ENCODE measurements at places on chromosomes 4 and X. TPM values are rescaled to one million over a fixed set of nuclear protein-coding genes. Genes with fewer than 3 reads are reported as not detected.

GRCh38 chr4:127732623-127733328 is 2.6 kb downstream of the SLC25A31 start:
- no peaks in the 10 kb centered on the region for H3K4me1 ChIP-seq
- H3K4me3 ChIP-seq, result no peak overlapping the region
- DNase-seq, result peak; percentile 13
- H3K36me3 ChIP-seq, result no peaks in the 10 kb centered on the region
- H3K27me3 ChIP-seq, result no peaks in the 10 kb centered on the region

The IL13RA2 gene
- total RNA-seq, result not detected

DNA sequence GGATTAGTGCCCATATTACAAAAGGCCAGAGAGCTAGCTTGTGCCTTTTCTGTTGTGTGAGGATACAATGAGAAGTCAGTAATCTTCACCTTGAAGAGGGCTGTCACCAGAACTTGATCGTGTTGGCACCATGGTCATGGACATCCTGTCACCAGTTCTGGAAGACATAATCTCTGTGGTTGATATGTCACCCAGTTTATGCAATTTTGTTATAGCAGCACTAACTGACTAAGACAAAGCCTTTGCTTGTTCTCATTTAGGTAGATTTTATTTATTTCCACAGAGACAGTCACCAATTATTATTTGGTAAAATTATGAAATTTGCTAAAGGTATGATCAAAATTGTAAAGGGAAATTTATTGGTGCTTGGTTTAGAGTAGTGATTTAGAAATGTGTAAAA is 308.8 kb upstream of the CPXCR1 start:
- no peak for DNase-seq
- no peaks in the 10 kb centered on the region for H3K36me3 ChIP-seq
- H3K4me3 ChIP-seq, result no peak overlapping the region
- H3K27me3 ChIP-seq, result no peaks in the 10 kb centered on the region

The AFF2 gene
- 0.05 TPM for total RNA-seq

The P2RY10 gene
- total RNA-seq, result not detected
